Stimulated activated CD4-positive, alpha-beta T cell treated with anti-CD3 and anti-CD28 coated beads, Interleukin-4, amount 100 ng/mL, for 24 hours (primary cell): ENCODE measurements at places on chromosomes 11 and 22.
A peak's percentile ranks its signal among the peaks of the same experiment; 100 is the strongest.

- DNase-seq = no peak
These were observed 135.6 kb downstream of the SBF2 start for GRCh38 chr11:10158461-10158860.

DNA sequence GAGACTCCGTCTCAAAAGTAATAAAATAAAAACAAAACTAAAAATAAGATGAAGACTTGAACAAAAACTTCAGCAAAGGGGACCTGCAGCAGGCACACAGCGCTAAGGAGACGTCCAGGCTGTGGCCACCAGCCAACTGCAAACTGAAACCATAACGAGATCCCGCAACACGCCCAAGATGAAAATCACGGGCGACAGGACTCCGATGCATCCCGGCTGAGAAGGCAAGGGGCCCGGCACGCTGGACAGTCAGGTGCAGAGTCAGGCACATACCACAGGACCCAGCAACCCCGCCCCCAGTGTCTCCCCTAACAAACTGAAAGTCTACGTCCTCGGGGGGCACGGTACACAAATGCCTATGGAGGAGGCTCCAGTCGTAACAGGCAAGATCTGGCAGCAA is 9.2 kb downstream of the HRAS start:
- no peak for DNase-seq

DNA sequence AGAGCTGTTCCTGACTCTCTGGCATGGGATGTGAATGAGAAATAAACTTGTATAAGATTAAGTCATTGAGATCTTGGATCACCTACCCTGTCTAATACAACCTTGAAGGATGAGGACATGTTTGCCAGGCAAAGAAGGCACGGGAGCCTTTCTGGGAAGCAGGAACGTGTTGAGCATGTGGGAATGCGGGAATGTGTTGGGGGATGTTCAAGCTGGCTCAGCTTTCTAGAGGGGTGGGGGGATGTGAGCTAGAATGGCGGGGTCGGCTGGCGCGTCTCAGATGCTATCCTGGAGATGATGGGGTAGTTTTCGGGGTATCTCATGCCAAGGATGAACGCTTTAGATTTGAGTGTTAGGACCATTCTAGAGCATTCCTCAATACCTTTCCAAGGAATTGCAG is 227.1 kb downstream of the DSCAML1 start:
- no peak for DNase-seq

DNA sequence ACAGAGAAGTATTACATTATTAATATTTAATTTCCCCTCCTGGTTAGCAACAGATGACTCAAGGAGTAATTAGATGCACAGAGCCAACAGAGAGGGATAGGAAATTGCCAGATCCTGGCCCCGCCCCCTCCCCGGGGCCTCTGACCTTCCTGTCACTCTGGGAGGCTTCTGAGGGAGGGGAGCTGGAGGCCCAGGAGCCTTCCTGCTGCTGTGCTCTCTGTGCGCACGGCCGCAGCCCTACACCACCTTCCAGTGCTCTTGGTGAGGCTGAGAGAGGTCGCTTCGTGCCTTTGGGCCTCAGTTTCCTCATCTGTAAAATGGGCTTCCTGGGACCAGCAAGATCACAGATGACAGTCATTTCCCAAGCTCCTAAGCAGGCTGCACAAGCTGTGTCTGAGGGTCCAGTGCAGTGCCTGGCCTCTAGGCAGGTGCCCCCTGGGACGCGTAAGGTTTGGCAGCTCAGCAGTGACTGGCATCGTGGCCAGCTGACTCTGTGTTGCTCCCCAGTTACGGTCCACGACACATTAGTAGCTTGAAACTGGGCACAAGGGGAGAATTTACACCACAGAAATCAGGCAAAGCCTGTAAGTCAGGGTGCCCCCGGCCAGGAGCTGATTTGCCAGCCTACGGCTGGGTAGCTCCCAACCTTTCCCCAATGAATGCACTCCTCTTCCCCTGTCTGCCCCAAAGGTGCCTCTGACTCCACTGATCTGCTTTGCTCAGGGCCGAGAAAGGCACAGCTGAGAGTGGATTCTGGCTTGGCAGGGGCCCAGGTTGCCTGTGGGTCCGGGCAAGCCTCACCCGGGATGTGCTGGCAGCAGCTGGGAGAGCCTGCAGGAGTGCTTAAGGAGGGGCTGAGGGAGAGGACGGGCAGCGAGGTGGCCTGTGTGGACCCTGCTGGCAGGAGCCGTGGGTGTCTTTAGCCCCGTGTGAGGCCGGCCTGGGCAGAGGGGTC is 2.3 kb downstream of the ADORA2A start:
- DNase-seq = peak; percentile 67

DNA sequence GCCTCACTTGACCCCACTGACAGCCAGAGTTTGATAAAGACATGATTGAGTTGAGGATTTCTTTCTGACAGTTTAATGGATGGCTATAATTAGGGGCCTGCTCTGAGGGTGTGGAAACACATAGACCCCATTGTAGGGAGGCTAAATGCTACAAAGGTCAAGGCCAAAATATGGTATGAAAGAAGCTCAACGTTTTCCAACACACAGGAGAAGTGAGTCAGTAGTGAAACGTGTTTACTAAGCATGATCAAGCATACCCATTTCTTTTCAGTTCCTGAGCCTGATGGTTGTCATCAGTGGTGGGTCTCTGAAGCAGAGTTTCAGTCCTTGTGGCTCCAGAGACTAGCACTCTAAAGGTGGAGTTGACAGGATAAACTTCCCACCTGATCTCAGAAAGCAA is 69.7 kb downstream of the SNX19 start:
- DNase-seq = no peak

GRCh38 chr22:39327995-39328754 is 8.8 kb upstream of the RPL3 start:
- DNase-seq = no peak

- no peak for DNase-seq
These were observed 829.7 kb upstream of the FAT3 start for GRCh38 chr11:91394727-91395414.
